ENCODE measurements at places on chromosomes 4 and X.

DNA sequence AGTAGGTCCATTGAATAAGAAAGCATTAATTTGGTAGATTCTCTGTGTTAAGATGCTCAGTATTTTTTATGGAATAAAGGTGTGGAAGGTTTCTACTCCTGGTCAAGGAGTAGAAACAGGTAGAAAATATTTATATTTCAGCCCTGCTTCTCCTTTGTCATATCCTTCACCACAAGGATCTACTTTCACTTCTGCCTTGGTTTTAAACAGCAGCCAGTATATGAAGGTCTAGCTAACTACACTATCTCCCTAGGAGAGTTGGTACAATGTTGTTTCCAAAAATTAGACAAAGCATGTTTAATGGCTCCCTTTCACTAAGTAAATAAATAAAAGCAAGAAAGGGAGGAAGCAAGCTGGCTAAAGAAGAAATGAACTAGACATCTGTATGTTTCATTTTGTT, 44.6 kb upstream of the GYPA start:
- DNase-seq, result no peak

- DNase-seq, result no peak
Observed at GRCh38 chr4:52718123-52718522, 33.1 kb downstream of the ERVMER34-1 start.

- no peak for DNase-seq
Observed at GRCh38 chr4:158936238-158936637, 166.6 kb upstream of the RAPGEF2 start.

- no peak for DNase-seq
Observed at GRCh38 chr4:107736037-107736436, 16.0 kb upstream of the PAPSS1 start.

- no peak for DNase-seq
Observed at GRCh38 chrX:74449322-74449936, 28.1 kb downstream of the SLC16A2 start.

GRCh38 chr4:108029016-108029720, 39.5 kb downstream of the HADH start:
- no peak for DNase-seq
